ENCODE measurements at places on chromosomes 1 and 21. TPM values are rescaled to one million over a fixed set of nuclear protein-coding genes. Genes with fewer than 3 reads are reported as not detected.

GRCh38 chr1:24427545-24427862 is 11.9 kb downstream of the NIPAL3 start:
- DNase-seq: no peak

GRCh38 chr1:6831366-6831765 is 46.1 kb downstream of the CAMTA1 start:
- no peak for DNase-seq

DNA sequence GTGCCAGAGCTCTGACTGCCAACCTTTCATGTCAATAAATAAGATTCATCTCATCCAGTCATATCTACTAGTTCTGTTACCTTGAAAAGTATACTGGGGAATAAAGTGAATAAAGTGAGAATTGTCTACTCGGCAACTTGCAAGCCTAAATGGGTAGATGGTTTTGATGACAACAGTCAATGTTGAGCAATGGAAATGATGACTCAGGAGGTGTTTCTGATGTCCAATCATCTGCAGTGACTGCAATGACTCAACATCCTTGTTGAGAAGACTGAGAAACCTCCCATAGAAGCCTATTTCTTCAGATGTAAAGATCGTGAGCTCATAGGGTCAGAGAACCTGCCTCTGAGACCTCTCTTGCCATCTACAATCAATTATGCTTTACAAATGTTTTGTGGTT is 276.4 kb downstream of the SPATA17 start:
- peak; percentile 60 for DNase-seq

DNA sequence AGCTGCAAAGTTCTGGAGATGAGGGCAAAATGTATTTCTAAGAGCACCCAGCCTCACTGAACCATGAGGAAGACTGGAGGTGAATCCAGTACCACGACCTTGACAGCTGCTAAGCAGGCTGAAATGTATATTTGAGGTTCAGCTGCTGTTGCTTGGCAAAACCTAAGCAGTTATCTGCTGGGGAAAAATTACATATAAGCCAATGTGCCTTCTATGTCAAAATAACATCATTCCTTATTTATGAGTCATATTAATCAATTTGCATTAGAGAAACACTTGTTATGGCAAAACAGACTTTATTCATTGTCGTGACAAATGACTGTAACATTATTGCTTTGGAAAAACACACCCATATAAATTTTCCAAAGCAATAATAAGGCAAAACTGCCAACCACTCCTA is 560.5 kb upstream of the NR5A2 start:
- no peak for DNase-seq

DNA sequence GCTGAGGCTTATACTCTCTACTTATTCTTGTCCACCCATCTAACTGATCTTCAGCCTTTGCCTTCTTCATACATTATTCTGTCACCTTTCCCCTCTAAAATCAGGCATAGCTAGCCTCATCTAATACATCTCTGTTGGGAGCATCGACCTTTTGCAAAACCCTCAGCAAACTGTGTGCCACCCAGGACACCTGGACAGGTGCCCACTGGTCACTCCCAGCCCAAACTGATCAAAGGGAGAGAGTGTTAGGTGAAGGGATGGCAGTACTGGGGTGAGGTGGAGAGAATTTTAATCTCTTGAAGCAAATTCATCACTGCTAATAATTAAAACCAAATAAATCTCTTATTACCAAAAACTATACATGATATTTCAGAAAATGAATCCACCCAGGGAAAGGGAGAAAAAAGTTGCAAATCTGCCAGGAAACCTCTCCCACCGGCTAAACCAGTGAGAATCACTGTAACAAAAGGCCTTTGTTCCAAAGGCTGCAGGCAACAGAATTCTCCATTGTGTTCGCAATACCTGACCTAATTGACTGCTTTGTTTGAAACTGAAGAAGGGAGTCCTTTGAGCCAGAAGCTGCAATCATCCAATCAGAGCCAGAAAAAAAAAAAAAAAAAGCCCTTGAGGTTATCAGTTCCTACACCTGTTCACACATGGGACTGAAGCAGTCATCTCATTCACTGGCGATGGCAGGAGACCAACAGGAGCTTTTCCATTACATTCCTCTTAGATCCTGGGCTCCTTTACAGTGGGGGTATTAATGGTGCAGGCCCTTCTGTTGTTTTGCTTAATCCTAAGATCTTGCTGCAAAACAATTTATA is 172.6 kb downstream of the APP start:
- no peak for DNase-seq

DNA sequence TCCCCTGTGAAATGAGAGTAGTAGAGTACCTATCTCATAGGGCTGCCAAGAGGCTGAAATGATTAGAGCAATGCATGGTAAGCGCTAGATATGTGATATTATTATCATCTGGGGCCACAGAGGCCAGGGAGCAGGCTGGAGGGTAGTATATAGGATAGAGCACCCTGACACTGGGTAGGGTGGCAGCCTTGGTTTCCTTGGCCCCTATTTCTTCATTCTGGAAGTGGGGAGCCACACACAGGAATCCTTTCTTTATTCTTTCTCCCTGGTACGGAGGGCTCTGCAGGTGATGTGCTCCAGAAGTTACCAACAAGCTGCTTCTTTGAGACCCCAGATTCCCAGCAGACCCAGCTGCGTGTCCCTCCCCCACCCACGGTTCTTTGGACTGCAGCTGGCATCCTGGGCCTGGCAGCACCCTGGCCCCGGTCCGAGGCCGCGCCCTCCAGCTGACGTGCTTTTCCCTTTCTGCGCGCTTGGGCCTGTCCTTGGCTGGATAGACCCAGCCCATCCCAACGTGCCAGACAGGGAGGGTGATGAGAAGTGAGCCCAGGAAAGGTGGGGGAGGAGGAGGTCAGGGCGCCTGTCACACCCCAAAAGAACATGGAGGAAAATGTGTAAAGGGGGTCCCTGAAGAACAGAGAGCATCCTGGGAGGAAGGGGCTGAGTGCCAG is 18.2 kb downstream of the INAVA start:
- peak; percentile 77 for DNase-seq

Gene FAM177B
- not detected for total RNA-seq

Gene UCHL5
- total RNA-seq: 47.0 TPM

Gene TEDDM1
- not detected for total RNA-seq

Gene DMRTA2
- total RNA-seq: 4.2 TPM

Gene ICOSLG
- 0.26 TPM for total RNA-seq

Gene OLFML2B
- total RNA-seq: not detected

Gene TSTD1
- 87.1 TPM for total RNA-seq

Data from bronchial epithelial cell (primary cell).